ENCODE measurements at places on chromosomes 11 and 22.

- no peak for DNase-seq
Measured at GRCh38 chr11:117182551-117182935, 4.0 kb downstream of the SIDT2 start.

- DNase-seq, result no peak
Measured at GRCh38 chr11:69127081-69127850, 28.5 kb upstream of the SMIM38 start.

- DNase-seq, result no peak
Measured at GRCh38 chr11:61292356-61292755, 2.8 kb downstream of the VWCE start.

DNA sequence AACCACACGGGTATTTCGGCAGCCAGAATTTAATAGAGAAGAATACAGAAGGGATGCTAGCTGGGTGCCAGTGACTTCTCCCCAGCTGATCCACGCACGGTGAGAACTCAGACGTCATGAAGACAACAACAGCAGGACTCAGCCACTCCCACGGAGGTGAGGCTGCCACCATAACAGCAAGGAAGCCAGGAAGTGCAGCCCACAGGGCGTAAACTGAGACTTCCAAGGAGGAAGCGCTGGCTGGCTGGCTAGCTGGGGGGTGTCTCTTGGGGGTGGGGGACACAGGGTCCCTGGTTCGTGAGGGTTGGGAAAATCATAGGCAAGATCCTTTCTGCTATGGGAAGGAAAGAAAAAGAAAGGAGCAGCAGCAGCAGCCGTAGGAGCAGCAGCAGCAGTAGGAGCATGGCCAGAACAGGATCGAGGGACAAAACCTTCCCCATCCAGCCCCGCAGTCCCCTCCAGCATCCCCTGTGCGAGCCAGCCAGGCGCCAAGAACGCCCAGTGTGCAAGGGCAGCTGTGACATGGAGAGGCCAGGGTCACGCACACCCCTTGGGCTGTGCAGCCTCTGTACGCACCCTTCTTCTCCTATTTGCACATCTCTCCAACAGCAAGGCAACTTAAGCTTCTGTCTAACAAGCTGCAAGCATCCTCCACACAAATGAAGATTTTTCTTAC is 49.6 kb upstream of the SHANK2 start:
- DNase-seq, result no peak

GRCh38 chr11:69377953-69378302 is 84.0 kb downstream of the MYEOV start:
- no peak for DNase-seq

GRCh38 chr11:76736773-76737495 is 46.2 kb upstream of the TSKU start:
- DNase-seq, result no peak

- DNase-seq, result no peak
Measured at GRCh38 chr22:43883719-43884415, 7.9 kb downstream of the PNPLA5 start.

DNA sequence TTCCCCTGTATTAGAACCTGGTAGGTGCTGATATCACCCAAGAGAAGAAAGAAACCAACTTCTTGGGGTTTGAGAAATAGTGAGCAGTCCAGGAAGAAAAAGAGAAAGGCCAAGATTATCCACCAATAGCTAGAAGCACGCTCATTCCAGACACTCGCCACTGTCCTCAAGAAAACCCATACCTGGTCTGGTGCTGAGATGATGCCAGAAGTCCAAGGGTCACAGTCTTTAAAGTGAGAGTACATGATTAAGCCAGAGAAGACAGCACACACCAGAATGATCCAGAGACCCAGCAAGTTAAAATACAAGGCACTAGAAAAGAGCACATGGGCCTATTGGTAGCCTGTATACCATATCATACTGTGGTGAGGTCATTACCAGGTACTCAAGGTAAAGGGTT is 23.6 kb downstream of the SLC5A12 start:
- no peak for DNase-seq

- no peak for DNase-seq
Measured at GRCh38 chr22:29292379-29292778, 14.1 kb upstream of the GAS2L1 start.

- no peak for DNase-seq
Measured at GRCh38 chr11:122248131-122248530, 132.1 kb upstream of the BLID start.

- DNase-seq, result no peak
Measured at GRCh38 chr11:63826471-63827190, 12.3 kb upstream of the MARK2 start.

DNA sequence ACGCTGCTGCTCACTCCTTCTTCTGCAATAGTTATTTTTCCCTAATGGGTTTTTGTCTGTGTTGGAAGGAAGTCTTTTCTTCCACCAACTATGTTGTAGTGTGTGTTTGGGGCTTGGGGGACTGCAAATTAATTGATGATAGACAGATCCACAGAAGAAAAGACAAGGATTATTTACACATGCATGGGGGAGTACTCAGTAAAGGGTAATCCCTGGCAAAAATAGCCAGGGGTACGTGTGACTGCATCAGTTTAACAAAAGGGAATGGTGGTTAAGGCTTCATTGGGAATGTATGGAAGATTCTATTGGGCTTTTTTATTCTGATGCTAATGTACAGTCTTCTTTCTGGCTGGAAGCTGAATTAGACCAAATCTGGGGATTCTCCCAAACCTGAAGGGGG is 20.2 kb upstream of the FEZ1 start:
- no peak for DNase-seq

GRCh38 chr11:80167766-80168165 is 726.9 kb upstream of the TENM4 start:
- DNase-seq, result no peak

GRCh38 chr11:112965656-112966055 is 4.4 kb downstream of the NCAM1 start:
- DNase-seq, result no peak

- no peak for DNase-seq
Measured at GRCh38 chr11:134752964-134753770, 341.1 kb upstream of the B3GAT1 start.

GRCh38 chr11:29844701-29845379 is 172.0 kb downstream of the KCNA4 start:
- no peak for DNase-seq

GRCh38 chr11:60871378-60872061 is 4.2 kb downstream of the ZP1 start:
- no peak for DNase-seq

DNA sequence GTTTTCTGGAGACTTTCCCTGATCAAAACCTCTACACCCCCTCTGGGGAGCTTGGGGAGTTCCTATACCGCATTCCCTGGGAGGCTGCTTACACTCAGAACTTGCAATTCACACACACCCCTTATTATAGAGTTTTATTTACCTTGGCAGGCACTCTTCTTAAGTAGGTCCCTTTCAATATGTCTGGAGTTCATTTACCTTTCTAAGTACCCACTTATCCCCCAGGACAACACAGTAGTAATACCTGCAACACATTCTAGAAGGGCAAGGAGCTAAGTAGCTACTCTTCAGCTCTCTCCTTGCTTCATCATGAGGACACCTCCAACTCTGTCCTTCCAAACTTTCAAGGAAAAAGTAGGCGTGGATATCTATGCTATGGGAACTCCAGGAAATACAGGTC is 127.8 kb upstream of the ANO3 start:
- no peak for DNase-seq

DNA sequence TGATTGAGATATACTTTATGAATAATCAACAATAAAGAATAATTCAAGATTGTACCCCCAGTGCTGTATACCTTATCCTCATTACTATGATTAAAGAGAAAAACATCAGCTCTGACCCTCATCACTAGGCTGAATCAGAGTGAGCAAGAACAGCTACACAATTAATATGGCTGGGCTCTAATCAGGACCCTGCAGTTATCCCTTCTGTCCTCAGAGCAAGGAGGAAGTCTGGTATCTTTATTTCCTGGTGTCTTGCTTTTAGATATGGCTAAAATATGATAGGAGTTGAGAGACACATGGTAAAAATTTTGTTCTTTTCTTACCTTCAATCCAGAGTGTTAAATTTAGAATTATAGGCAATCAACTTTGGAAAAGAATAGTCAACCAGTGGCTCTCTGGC is 28.6 kb upstream of the GAB2 start:
- DNase-seq, result no peak

DNA sequence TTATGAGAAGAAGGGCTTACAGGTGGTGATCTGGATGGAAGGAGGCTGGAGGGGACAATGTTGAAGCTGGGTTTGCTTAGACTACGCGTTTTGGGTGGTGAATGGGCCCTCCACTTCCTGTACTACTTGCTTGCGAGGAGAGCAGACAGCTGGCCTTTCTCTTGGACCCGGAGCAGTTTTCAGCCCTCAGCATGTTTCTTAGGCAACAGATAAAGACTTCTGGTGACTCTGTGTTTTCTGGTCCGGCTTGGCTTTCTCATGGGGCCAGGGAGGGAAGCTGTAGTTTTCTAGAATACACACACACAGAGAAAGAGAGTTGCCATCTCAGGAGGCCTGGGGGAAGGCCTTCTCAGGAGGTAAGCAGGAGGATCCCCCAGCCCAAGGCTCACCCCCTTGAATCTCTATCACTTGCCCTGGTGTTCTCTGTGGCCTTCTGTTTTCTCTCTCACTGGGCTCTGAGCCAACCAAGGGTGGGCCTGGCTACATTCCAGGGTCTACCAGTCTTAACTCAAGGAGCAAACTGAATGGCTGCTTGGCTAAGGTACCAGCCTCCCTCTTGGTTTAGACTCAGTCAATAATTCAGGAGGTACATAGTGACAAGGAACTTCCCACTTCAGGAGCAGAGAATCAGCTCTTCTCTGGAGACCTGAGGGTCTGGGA is 2.4 kb downstream of the CCS start:
- no peak for DNase-seq

GRCh38 chr22:49734390-49734789 is 93.3 kb downstream of the BRD1 start:
- DNase-seq, result no peak

DNA sequence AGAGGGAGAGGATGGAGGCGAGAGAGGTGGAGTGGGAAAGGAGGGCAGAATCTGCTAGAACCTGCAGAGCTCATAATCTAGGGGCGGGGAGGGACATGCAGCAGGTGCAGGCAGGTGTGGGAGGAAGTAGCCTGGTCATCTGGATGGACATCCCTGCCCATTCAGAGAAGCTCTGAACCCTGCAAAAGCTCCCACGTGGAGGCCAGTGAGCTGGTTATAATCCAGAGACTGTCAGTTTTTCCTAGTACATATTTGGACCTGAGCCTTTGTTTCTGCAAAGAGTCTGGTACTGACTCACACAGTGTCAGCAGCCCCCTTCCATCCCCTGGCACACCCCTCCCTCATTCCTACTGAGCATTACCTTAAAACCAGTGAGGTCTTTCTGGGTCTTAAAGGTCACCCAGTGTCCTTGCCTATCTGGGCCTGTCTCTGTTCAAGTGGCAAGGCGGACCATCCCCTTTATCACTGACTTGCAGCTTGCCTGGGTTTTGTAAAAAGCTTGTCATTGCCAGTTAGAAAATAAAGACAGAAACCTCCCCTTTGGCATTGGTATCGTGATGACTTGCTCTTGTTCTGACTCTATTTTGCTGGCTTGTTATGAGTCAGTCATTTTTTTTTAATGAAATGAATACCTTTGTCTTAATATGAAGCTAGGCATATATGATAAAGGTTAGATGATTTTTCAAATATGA is 26.1 kb downstream of the PTPRJ start:
- DNase-seq, result no peak

GRCh38 chr11:36713715-36714114 is 115.7 kb upstream of the RAG2 start:
- no peak for DNase-seq

DNA sequence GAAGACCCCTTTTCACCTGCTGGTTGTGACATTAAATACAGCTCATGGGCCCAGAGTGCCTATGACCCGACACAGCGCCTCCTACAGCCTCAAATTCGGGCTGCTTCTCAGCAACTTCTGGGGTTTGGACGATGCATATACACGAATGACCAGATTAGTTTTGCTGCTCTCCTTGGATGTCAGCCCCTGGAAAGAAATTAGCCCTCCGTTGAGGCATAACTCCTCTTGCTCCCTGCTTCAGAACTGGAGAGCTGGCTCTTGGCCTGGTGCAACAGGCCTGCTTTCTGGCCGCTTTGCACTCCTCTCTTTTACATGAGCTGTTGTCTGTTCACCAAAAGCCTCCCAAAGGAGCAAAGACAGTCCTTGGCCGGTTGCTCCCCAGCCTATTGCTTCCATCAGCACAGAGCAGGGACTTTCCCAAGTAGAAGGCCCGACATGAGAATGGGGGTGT is 3.3 kb downstream of the TECTA start:
- DNase-seq, result no peak

GRCh38 chr22:47401976-47402770 is 639.7 kb downstream of the TBC1D22A start:
- DNase-seq, result no peak

DNA sequence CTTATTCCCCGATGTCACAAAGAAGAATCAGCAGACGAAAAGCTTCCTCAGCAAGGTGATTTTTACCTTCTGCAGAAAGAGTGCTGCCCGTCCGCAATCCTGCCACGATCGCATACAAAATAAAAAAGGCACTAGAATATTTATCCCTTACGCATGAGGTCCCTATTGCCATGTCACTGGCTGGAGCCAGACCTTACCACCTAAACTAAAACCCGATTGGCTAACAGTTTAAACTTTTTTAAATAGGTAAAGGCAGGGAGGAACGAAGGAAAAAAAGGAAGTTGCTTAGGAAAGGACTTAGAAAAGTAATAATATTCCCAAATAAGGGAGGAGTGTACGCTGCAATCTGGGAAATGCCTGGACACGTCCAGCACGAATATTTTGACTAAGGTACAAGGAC is 21.2 kb upstream of the ALDH3B2 start:
- DNase-seq, result no peak

GRCh38 chr22:28051787-28052356 is 132.8 kb upstream of the PITPNB start:
- DNase-seq, result no peak

DNA sequence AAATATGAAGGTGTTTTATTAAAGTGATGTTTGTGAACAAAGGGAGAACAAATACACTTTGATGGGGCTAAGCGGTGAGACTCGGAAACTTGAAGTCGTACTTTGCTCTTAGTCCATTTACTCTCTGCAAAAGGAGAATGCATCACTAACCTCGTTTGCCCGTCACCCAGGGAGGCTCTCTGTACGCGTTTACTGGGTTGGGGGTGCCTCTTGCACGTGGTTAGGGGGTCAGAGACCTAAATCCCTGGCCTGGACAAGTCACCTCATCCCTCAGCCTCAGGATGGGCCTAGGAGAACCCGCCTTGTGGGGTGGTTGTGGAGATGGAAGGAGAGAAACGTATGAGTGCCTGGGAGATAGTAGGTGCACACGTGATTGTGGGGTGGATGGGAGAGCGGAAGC is 803 bp upstream of the IFT27 start:
- DNase-seq, result no peak

DNA sequence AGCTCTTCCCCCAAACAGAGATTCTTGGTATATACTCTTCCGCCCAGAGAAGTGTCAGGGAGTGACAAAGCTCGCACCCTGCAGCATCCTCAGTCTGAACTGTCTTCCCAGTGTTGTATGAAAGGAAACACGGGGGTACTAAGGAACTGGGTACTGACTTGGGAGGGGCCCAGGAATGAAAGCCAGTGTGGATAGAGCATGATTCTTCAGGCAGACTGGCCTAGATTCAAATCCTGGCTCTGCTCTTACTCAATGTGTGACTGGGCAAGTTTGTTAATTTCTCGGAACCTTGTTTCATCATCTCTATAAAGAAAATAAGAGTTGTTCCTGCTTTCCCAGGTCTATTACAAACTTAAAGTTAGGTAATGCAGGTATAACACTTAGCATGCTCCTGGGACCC is 266.0 kb upstream of the NARS2 start:
- DNase-seq, result no peak

All from left renal cortex interstitium (tissue), 4 donors.